ENCODE measurements at places on chromosomes 7 and 10. TPM values are rescaled to one million over a fixed set of nuclear protein-coding genes. Genes with fewer than 3 reads are reported as not detected.

- H3K36me3 ChIP-seq = no peaks in the 10 kb centered on the region
- DNase-seq = no peak
- H3K27ac ChIP-seq = no peak overlapping the region
- H3K4me3 ChIP-seq = no peak overlapping the region
- H3K27me3 ChIP-seq = no peaks in the 10 kb centered on the region
- H3K4me1 ChIP-seq = no peaks in the 10 kb centered on the region
Observed at GRCh38 chr7:19674266-19674960, 34.4 kb downstream of the POLR1F start.

DNA sequence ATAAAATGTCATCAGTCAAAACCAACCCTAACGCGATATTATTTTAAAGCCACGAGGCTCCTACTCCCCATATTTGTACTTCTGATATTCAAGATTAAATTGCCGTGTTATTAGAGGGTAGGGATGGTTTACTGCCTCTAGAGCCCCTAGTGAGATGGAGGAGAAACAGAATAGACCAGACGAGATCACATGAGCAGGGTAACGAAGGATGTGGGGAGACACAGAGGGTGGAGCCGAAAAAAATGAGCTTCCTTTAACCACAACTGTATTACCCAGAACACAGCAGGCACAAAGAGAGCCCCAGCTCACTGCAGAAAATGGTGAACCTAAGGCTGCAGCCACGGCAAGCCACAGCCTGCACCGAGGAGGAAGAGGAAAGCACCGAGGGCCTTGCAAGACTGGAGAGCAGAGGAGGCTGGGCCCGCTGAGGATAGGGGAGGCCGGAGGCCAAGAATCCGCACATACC is 14.3 kb downstream of the ZC3HAV1 start:
- no peaks in the 10 kb centered on the region for H3K27me3 ChIP-seq
- H3K4me1 ChIP-seq = peaks cover 93% of the 10 kb centered on the region
- H3K27ac ChIP-seq = peak overlapping the region; percentile 98
- H3K36me3 ChIP-seq = peaks cover 5% of the 10 kb centered on the region
- DNase-seq = peak; percentile 79

- H3K27me3 ChIP-seq = no peaks in the 10 kb centered on the region
- H3K4me3 ChIP-seq = no peak overlapping the region
- H3K4me1 ChIP-seq = no peaks in the 10 kb centered on the region
- H3K27ac ChIP-seq = no peak overlapping the region
- peak; percentile 49 for DNase-seq
Observed at GRCh38 chr10:131230641-131231322, 80.7 kb downstream of the TCERG1L start.

HPSE2 gene
- polyA plus RNA-seq = 0.07 TPM

GRM3 gene
- not detected for polyA plus RNA-seq

EBF3 gene
- not detected for polyA plus RNA-seq

TLX1 gene
- polyA plus RNA-seq = not detected

CCDC146 gene
- polyA plus RNA-seq = 2.3 TPM

DNA sequence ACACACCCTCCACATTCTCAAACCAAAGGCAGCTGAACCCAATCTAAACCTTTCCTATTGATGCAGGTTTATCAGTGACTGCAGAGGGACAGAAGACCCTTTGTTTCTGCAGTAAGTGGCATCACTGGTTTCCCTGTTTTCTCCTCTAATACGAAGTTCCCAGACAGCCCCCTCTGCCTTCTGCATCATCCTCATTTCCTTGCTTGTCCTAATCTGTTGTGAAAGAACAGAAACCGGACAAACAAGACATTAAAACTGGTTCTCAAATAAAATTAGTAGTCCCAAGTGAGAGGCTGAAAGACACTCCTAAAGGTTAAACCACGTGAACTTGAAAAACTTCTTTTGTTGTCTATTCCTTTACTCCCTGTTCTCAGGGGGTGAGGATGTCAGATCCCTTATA is 10.1 kb upstream of the ADRB1 start:
- peaks cover 7% of the 10 kb centered on the region for H3K4me1 ChIP-seq
- no peak overlapping the region for H3K27ac ChIP-seq
- H3K27me3 ChIP-seq = peaks cover 10% of the 10 kb centered on the region
- H3K36me3 ChIP-seq = peaks cover 2% of the 10 kb centered on the region

- H3K27me3 ChIP-seq = no peaks in the 10 kb centered on the region
- DNase-seq = no peak
- no peaks in the 10 kb centered on the region for H3K36me3 ChIP-seq
- no peak overlapping the region for H3K27ac ChIP-seq
- no peak overlapping the region for H3K4me3 ChIP-seq
Observed at GRCh38 chr10:77296534-77297392, 340.8 kb downstream of the KCNMA1 start.

DNA sequence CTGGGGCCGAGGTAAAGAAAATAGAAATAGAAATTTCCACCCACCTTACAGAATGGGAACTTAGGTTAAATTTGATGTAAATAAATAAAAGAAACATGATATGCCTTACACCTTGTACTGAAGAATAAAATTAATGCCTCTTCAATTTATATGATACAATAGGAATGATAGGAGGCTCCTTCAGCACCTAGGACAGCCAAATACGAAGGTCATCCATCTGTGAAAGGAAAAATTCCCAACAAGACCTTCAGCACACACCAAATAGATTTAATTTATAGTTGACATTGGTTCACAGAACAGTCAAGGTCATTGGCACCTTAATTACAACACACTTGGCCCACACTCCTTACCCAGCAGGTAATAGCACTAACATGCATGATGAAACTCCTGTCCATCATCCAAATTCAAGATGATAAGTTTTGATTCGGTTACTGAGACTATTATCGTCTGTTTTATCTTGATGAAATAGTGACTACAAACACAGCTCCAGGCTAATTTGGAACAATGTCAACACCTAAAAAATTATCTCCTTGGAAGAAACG is 250.9 kb downstream of the SNX13 start:
- no peak for DNase-seq
- no peaks in the 10 kb centered on the region for H3K27me3 ChIP-seq
- no peaks in the 10 kb centered on the region for H3K4me1 ChIP-seq
- no peak overlapping the region for H3K27ac ChIP-seq

SHH gene
- not detected for polyA plus RNA-seq

DNA sequence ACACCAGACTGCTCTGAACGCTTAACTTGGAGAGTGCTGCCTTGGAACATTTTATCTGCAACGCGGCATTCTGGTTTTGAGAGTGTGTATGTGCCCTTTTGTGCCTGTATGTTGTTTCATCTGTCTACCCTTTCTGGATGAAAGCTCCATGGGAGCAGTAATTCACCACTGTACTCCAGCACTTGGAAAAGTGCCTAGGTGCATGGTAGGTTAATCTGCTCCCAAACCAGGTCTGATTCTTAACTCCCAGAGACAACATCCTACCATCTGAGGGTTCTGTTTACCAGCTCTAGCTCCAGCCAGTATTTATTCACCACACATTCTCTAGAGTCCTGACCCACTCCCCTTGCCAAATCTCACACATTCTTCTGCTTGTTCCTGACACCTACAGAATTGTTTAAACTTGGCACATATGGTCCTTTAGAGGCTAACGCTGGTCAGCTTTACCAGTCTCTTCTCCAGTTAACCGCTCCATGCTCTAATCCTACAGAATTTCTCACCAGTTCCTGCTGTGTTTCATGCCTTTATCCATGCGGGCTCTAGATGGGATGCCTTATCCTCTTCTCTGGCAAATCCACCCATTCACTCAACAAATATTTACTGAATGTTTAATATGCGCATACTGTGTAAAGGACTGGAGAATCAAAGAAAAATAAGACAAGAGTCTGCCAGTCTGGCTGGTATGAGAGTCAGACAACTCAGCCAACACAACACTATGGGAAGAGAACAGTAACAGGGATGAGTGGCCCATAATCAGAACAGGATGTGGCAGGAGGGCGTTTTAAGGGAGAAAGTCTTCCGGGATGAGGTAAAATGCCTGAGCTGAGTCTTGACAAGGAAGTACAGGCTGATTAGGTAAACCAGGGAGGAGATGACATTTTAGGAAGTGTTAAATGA is 46.3 kb downstream of the MTPN start:
- no peak overlapping the region for H3K27ac ChIP-seq
- no peaks in the 10 kb centered on the region for H3K27me3 ChIP-seq
- H3K36me3 ChIP-seq = no peaks in the 10 kb centered on the region
- peaks cover 52% of the 10 kb centered on the region for H3K4me1 ChIP-seq
- H3K4me3 ChIP-seq = no peak overlapping the region
- no peak for DNase-seq

DNA sequence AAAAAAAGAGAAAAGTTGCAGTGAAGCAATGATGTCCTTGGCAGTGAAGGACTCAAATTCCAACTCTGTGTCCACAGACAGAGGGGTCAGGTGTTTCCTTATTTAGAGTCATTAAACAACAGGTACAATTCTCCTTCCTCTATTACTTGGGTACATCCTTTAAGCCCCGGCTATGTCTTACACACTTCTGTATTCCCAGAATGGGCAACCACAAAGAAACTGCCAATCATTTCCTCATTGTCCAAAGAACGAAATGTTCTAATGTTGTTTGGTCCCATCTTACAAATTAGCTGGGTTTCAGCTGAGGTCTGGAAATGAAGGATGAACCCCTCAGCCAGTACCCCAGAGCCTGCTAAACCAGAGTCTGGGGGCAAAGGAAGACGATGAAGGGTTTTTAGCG is 59.5 kb downstream of the GRB10 start:
- H3K36me3 ChIP-seq = no peaks in the 10 kb centered on the region
- no peak for DNase-seq
- no peak overlapping the region for H3K27ac ChIP-seq
- no peaks in the 10 kb centered on the region for H3K27me3 ChIP-seq
- no peak overlapping the region for H3K4me3 ChIP-seq
- H3K4me1 ChIP-seq = peaks cover 8% of the 10 kb centered on the region

- H3K27ac ChIP-seq = no peak overlapping the region
- H3K36me3 ChIP-seq = no peaks in the 10 kb centered on the region
- no peaks in the 10 kb centered on the region for H3K27me3 ChIP-seq
- H3K4me3 ChIP-seq = no peak overlapping the region
- no peak for DNase-seq
Observed at GRCh38 chr10:1670541-1671365, 66.6 kb downstream of the ADARB2 start.

- H3K4me3 ChIP-seq = peak overlapping the region; percentile 65
- peaks cover 77% of the 10 kb centered on the region for H3K36me3 ChIP-seq
- H3K27ac ChIP-seq = no peak overlapping the region
- no peaks in the 10 kb centered on the region for H3K27me3 ChIP-seq
Observed at GRCh38 chr7:106870983-106871410, 5.9 kb downstream of the PIK3CG start.

DNA sequence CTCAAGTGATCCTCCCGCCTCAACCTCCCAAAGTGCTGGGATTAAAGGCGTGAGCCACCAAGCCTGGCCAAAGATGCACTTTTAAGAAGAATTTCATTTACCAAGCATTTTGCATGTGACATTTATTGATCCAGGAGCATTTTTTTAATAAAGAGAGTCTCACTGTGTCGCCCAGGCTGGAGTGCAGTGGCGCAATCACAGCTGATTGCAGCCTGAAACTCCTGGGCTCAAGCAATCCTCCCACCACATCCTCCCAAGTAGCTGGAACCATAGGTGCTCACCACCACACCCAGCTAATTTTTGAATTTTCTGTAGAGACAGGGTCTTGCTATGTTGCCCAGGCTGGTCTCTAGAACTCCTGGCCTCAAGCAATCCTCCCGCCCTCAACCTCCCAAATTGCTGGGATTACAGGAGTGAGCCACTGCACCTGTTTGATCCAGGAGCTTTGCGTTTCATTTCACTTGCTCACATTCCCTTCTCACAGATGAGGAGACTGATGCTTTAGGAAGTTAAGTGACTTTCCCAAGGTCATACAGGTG is 4.4 kb upstream of the TBL2 start:
- H3K27me3 ChIP-seq = no peaks in the 10 kb centered on the region
- no peak overlapping the region for H3K4me3 ChIP-seq
- no peak overlapping the region for H3K27ac ChIP-seq
- DNase-seq = no peak
- no peaks in the 10 kb centered on the region for H3K36me3 ChIP-seq

PGAM2 gene
- not detected for polyA plus RNA-seq

EBLN1 gene
- not detected for polyA plus RNA-seq

- H3K27me3 ChIP-seq = no peaks in the 10 kb centered on the region
- H3K4me1 ChIP-seq = no peaks in the 10 kb centered on the region
- no peaks in the 10 kb centered on the region for H3K36me3 ChIP-seq
- H3K27ac ChIP-seq = no peak overlapping the region
- no peak for DNase-seq
- no peak overlapping the region for H3K4me3 ChIP-seq
Observed at GRCh38 chr10:17386616-17387075, 67.7 kb downstream of the ST8SIA6 start.

DNA sequence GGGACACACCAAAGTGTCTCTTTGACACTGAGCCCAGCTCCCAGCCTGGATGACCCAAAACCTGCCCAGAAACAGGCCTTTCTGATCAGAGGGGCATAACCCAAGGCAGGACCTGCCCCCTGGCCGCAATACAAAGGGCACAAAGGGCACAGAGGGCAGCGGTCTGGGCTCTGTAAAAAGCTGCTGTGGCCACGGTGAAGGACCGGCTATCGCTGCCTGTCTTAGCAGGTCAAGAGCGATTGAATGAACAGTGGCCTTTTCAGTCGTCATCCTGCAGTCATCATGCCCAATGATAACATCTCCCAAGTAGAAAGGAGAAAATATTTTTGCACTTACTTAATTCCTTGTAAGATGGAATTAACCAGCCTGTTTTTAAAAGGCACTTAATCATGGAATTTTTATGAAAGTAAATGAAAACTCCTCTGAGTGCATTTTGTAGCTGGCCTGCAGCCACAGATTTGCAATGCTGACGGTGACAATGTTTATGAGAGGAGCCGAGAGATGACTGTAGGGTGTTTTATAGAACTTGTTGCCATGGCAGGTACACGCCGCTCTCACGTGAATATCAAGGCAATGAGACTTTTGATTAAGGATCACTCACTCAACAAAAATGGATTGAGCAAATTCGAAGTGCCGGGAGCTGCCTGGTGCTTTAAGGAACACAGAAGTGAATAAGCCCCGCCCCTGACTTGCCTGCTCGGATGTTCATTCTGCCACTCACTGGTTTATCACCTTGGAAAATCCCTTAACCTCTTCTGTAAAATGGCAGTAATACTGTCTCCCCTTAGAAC is 47.3 kb upstream of the BHLHA15 start:
- no peaks in the 10 kb centered on the region for H3K36me3 ChIP-seq
- H3K27me3 ChIP-seq = no peaks in the 10 kb centered on the region
- H3K27ac ChIP-seq = no peak overlapping the region

- H3K4me1 ChIP-seq = peaks cover 14% of the 10 kb centered on the region
- no peak for DNase-seq
- no peaks in the 10 kb centered on the region for H3K36me3 ChIP-seq
- H3K27me3 ChIP-seq = no peaks in the 10 kb centered on the region
Observed at GRCh38 chr10:4011136-4011812, 226.3 kb upstream of the KLF6 start.

DNA sequence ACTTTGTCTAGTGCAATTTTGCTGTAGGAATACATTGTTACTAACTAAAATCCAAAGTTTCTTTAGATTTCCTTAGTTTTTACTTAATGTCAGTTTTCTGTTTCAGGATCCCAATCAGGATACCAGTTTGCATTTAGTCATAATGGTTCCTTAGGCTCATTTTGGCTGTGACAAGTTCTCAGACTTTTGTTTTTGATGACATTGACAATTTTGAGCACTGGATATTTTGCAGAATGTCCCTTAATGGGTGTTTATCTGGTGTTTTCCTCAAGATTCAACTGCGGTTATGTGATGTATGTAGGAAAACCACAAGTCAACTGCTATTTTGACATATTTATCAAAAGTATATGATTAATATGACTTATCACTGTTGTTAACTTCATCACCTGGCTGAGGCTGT is 482.6 kb downstream of the PCDH15 start:
- no peaks in the 10 kb centered on the region for H3K27me3 ChIP-seq
- no peaks in the 10 kb centered on the region for H3K36me3 ChIP-seq
- H3K4me1 ChIP-seq = no peaks in the 10 kb centered on the region
- DNase-seq = no peak
- no peak overlapping the region for H3K27ac ChIP-seq
- H3K4me3 ChIP-seq = no peak overlapping the region

EPO gene
- polyA plus RNA-seq = not detected

Measured in naive thymus-derived CD8-positive, alpha-beta T cell (primary cell).